ENCODE measurements at places on chromosomes 13 and 19.

- DNase-seq: no peak
Measured at GRCh38 chr13:114017028-114017630, 43.3 kb upstream of the C13orf46 start.

GRCh38 chr13:37230346-37230745, 124.9 kb upstream of the CSNK1A1L start:
- peak; percentile 59 for DNase-seq

- DNase-seq: peak; percentile 46
Measured at GRCh38 chr19:36420961-36421748, 2.7 kb upstream of the ZFP82 start.

DNA sequence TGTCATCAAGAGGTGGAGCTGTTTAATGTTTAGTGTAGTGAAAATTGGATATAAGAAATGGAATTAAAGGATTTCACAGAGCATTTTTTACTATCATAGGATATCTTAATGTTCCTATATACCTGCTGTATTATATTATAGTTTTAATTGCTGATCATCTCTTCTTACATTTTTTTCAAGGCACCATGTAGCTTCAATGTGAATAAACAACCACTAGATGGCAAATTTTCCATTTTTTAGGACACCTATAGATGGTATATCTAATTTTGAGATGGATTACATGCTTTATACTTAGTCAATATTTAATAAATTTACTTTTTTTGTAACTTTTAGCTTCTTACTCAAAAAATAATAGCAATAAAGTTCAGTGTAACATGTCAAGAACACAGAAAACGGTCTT, 9.0 kb upstream of the ATXN8OS start:
- DNase-seq: no peak

GRCh38 chr19:17855280-17856152, 4.2 kb upstream of the RPL18A start:
- DNase-seq: peak; percentile 85

DNA sequence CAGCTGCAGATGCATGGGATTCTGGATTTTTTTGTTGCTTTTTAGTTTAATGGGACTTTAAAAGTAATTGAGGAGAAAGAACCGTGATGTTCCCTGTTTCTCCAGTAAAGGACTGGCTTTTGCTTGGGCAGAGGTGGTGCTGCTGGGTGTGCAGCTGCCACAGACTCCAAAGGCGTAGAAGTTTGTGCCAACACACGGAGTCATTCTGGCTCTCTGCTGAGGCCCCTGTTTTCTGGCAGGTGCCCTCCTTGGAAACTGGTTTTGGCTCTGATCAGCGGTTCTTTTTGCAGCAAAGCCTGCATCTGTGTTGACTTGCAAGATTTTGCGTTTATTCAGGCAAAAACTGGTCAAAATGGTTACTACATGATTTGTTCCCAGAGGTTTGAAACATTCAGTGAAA, 16.0 kb upstream of the QTRT1 start:
- no peak for DNase-seq

- no peak for DNase-seq
Measured at GRCh38 chr13:45823583-45823982, 28.0 kb downstream of the SIAH3 start.

- no peak for DNase-seq
Measured at GRCh38 chr13:65990684-65991083, 1239.5 kb downstream of the PCDH9 start.

GRCh38 chr13:113820813-113821651, 42.8 kb downstream of the GAS6 start:
- DNase-seq: peak; percentile 72

DNA sequence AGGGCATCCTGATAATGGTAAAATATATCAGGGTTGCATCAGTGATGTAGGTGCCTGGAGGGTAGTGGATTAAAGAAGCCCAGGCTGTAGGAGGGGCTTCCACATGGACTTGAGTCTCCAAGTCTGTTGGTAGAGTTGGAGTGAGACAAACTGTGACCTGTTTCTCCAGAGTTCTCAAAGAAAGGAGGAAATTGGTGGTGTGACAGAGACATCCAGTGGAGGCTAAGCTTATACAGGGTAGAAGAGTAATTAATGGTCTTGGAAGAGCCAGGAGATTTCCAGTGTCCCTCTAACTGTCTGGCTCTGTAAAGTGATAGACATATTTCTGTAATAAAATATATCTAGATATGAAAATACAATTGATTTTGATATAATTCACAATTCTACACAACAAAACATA, 61.1 kb downstream of the GPC5 start:
- DNase-seq: no peak

DNA sequence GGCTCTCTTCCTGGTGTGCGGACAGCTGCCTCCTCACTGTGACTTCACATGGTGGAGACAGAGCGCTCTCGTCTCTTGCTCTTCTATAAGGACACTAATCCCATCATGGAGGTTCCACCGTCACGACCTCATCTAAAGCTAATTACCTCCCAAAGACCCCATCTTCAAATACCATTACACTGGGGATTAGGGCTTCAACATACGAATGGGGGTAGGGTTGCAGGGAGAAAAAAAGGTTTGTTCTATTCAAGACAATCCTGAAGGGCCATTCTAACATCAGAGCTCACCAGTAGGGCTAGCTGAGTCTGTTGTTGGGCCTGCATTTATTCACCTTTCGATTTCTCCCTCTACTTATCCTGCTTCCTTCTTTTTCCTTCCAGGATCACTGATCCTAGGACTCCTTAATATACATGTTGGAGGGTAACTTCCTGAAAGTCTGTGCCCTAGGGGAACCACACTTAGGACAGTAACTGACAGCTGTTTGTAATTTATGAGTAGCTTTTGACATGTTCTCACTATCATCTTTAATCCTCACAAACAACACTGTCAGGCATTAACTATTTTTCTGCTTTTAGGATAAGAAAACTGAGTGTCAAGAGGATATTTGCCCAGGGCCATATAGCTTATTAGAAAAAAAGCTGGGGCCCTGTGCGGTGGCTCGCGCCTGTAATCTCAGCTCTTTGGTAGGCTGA, 18.8 kb upstream of the GTF2F2 start:
- no peak for DNase-seq

- no peak for DNase-seq
Measured at GRCh38 chr19:8416796-8417195, 3.7 kb downstream of the MARCHF2 start.

DNA sequence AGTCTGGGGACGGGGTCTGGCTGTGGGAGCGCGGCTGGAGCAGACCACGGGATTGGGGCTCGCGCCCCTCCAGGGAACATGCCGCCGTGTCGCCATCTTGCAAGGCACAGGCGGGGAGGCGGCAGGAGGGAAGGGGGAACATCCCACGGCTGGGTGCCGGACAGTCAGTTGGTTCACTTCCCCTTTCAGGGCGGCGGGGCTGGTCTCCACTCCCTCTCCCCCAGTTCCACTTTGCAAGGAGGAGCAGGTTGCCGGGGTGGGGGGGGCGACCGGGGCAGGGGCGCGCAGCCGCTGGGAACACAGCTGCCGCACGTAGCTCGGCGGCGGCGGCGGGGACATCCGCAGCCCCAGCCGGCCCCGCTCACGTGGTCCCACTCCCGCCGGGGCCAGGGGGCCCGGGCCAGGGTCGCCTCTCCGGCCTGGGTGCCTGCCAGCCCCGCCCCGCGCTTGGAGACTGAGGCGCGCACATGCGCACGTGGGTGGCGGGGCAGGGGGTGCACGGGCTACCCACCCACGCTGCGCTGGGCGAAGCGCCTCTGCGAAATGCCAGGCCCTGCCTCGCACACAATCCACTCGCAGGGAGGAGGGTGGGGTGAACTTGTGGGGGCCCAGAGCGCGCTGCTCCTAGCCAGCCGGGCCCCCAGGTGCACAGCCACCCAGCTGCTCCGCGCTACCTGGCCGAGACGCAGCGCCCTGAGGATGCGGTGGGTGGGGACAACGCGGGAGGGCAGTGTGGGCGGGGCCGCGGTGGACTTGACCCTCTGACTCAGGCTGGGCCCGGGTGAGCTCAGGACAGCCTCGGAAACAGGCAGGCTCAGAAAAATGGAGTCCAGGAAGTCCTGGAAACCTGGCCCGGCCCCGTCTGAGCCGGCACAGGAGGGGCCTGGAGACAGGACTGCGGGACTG, 6.4 kb downstream of the KLF16 start:
- DNase-seq: no peak

- no peak for DNase-seq
Measured at GRCh38 chr19:35013820-35014754, 14.0 kb downstream of the GRAMD1A start.

DNA sequence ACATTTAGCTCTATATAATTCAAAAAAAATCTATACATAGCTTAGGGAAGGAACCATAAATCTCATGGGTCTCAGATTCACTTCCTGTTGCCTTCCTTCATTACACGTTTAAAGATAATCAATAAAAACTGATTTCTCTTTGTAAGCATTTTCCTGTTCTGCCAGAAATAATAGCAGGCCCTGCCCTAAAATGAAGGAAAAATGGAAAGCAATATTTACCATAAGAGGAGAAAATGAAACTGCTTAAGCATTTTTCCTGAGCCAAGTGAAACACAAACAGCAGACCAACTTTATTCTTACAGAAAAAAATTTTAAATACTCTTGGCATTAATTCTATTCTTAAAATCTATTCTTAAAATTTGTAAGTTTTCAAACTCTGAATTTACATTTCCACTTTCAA, 4.0 kb downstream of the LHFPL6 start:
- no peak for DNase-seq

DNA sequence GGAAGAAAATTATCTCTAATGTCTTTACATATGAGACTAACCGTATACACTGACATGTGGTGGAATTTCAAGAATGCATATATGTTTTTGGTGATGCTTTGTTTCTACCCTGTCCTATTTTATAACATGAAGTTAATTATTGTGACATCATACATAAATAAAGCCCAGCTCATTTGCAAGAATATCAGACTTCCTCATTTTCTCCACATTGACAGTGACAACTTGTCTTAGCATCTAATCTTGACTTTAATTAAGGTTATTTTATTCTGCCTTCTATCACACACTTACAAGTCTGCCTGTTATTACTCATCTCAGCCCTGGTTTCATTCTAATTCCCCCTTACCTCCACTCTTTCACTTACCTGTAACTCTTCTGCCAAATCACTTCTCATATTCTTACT, 140.6 kb upstream of the STARD13 start:
- DNase-seq: no peak

DNA sequence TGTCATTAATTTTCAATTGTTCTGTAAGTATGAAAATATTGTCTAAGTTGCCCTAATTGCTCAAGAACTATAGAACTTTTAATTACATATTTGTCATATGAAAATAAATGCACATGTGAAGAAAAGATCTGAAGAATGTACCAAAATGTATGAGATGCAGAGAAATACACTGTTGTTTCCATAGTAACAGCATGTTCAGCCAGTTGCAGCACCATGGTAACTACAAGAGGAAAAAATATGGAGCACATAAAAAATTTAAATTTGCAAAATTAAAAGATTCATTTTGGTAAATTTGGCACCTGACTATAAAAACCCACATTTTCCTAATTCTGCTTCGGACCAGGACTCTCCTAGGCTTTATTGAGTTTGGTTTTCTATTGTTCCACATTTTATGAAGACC, 1170.0 kb upstream of the MIR17HG start:
- DNase-seq: no peak

- no peak for DNase-seq
Measured at GRCh38 chr13:38826182-38826813, 139.4 kb downstream of the FREM2 start.

Measured in muscle of arm (tissue), 14 donors.